ENCODE measurements at places on chromosomes 16 and 17.

- no peak for DNase-seq
Measured at GRCh38 chr17:49603238-49603637, 27.6 kb downstream of the NXPH3 start.

- DNase-seq, result no peak
Measured at GRCh38 chr16:84009282-84009681, 33.3 kb downstream of the SLC38A8 start.

DNA sequence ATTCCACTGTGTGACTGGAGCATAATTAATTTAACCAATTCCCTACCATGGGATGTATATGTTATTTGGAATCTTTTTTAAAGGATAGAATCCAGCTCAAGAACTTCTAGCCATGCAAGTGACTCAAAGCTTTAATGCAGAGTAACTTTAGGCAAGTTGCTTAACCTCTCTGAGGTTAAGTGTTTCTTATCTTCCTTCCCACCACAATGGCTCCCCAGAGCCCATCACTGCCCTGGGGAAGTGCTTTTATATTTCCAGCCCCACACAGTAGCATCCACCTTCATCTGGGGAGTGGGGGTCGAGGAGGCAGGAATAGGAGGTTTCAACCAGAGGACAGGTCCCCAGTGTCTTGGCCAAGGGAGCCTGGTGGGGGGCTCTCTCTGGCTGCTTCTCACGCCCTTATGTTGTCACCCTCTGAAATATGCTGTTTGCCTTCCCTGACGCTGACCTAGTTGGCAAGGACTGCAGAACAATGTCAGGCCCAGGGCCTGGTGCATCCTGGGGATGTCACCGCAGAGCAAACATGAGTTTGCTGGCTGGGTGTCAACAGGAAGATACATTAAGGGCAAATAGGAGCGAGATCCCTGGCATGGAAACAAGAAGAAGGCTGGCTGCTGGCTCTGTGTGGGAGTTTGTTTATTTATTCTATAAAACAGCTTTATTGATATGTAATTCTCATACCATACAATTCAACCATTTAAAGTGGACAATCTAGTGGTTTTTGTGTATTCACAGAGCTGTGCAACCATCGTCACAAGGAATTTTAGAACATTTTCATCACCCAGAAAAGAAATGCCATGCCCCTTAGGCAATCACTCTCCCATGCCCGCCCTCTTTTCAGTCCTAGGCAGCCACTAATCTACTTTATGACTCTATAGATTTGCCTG, 46.6 kb upstream of the WSB1 start:
- DNase-seq, result no peak

- DNase-seq, result no peak
Measured at GRCh38 chr17:15268461-15268860, 3.3 kb upstream of the PMP22 start.

DNA sequence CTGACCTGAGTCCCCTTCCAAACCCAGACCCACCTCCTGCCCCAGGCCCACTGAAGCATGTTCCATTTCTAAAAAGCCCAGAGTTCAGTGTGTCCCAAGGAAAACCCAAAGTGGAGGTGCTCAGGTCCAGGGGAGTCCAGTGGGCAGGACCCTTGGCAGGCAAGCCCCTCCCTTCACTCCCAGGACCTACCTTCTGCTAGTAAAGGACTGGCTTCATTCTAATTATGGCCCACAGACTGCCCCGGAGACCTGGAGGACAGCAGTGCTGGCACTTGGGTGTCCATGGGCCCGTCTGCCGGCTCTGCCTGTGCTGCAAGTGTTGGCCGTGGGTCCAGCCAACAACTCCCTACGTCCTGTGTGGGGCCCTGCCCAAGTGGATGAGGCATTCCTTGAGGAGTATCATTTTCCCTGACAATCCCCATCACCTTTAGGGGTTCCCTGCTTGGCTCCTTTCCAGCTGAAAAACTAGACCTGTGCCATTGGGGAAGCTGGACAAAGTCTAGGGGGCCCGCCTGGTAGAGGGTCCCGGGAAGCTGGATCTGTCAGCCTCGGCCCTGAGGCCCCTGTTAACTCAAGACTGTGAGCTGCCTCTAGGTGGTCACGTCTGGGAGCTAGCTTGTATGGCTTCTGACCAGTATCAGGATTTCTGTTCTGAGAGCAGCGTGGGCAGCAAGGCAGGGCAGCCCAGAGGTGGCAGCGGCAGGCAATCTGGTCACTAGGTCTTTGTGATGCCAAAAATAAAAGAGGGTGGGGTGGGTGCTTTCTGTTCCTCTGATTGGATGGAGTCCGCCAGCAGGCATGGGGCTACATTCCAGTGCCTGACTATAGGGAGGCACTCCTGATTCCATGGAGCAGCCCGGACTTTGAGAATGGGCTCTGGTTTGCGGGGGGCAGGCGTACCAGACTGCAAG, 8.2 kb downstream of the CBX2 start:
- no peak for DNase-seq

GRCh38 chr16:19294156-19294649, 8.7 kb downstream of the CLEC19A start:
- DNase-seq, result peak; percentile 64

GRCh38 chr17:79945591-79946255, 89.9 kb downstream of the TBC1D16 start:
- DNase-seq, result no peak

GRCh38 chr16:86958423-86958822, 358.8 kb downstream of the C16orf95 start:
- DNase-seq, result no peak

- no peak for DNase-seq
Measured at GRCh38 chr17:63995626-63996025, 2.5 kb upstream of the PRR29 start.

- no peak for DNase-seq
Measured at GRCh38 chr17:7606280-7606679, 8.4 kb downstream of the FXR2 start.

DNA sequence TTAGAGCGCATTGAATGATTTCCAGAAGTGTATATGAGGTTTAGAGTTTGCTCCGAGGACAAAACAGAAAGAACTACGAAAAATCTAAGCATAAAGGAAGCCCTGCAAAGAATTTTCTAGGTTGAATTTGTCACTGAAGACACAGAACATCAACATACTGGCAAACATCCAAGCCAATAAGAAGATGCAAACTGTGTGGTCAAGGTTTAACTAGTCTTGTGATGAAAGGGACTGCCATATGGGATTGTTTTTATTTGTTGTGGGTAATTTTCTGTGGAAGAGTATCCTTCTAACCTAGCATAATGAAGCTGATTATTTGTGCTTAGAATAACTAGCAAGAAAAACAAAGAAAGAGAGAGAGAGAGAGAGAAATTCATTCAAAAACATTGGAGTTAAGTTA, 492.0 kb upstream of the ERCC4 start:
- DNase-seq, result no peak

GRCh38 chr17:17779015-17779611, 57.7 kb downstream of the SREBF1 start:
- DNase-seq, result no peak

GRCh38 chr16:77551357-77551756, 116.5 kb upstream of the ADAMTS18 start:
- DNase-seq, result no peak

DNA sequence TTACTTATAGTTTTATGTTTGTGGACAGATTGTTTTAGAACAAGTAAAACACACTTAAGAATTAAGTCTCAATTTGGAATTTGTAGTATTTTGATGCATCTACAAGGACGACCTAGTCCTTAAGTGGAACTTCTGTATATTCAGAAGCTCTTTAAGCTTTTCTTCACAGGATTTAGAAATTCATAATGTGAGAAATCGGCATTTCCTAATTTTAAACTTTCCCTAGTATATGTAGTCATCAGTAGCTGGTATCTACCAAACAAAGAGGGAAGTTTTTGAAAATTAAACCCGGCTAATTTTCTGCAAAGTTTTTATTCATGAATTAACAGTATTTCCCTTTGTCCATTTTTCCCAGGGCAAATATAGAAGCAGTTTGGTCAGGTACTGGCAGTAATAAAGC, 203.6 kb downstream of the CDRT15L2 start:
- no peak for DNase-seq

DNA sequence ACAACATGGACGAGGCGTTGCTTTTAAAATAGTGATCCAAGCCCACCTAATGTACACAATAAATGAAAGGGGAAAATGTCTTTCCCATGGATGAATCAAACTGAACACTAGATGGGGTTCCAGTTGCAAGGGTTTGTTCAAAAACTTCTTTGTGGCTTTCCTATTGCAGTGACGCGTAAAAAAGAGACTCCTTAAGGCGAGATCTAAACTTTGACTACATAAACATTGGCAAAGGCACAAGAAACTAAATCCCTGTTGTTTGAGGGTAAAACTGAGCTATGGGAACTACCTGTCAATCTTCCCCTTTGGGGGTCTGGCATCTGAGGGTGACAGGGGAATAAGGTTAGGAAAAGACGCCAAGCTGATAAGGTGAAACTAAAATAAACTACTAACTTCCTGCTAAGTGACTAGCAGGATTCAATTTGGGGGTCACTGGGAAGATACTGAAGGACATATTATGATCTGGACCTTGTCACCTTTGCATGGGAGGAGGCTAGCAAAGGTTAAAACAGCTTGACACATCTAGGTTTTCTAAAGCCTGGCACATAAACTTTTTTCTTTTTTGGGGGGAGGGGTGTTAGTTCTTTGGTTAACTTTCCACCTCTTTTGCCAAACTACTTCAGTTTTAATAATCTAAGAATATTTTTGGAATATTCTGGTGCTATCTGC, 4.7 kb downstream of the SALL1 start:
- no peak for DNase-seq

DNA sequence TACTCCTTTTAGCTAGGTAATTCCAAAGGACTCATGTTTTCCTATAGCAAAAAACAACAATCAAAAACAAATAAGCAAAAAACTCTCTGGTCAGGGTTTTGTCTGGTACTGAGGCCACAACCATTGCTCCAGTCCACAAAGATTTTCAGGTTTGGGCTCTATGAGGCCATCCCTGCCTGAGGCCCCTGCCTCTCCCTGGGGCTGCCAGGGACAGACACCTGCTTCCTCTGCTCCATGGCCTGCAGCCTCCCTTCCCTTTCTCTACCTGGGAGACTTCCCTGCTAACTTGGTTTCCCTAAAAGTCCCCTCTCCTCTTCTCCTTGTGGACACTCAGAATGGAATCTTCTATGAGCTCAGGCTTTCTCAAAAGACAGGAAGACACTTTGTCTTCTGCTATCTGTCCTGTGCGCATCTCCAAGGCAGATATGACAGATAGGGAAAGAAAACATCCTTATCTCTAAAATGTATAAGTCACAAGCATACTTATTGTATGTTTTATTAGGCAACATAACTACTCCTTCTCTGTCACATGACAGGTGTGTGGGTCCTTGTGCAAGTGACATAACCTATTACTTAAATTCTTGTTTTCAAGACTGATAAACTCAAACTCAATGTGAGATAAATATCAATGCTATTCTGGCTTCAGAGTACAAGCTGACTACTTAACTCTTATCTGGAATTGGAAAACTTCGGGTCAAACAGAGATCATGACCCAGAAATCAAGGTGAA, 1.2 kb upstream of the ZDHHC1 start:
- DNase-seq, result no peak

- DNase-seq, result no peak
Measured at GRCh38 chr17:44906010-44906646, 6.9 kb upstream of the EFTUD2 start.
